Activated CD8-positive, alpha-beta T cell treated with anti-CD3 and anti-CD28 coated beads for 36 hours (primary cell): ENCODE measurements at places on chromosomes 3 and 15. TPM values are rescaled to one million over a fixed set of nuclear protein-coding genes. Genes with fewer than 3 reads are reported as not detected.

DNA sequence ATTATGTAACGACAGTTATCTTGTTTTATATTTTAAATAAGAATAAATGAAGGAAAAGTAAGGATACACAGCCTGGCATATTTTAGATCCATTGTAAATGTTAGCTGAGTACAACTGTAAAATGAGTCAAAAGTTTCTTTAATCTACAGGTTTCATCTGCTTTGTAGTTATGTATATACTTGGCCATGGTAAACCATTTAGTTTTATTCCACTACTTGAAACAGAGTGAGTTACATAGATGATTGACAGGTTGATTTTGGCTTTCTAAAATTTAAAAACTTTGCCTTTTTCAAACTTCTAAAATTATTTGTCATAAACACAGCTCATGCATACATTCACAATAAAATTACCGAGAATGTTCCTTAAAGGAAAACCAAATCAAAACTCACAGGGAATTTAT, 371.2 kb downstream of the ROBO1 start:
- no peak for DNase-seq
- no peaks in the 10 kb centered on the region for H3K27me3 ChIP-seq
- no peaks in the 10 kb centered on the region for H3K4me1 ChIP-seq
- no peaks in the 10 kb centered on the region for H3K36me3 ChIP-seq
- no peak overlapping the region for H3K4me3 ChIP-seq

DNA sequence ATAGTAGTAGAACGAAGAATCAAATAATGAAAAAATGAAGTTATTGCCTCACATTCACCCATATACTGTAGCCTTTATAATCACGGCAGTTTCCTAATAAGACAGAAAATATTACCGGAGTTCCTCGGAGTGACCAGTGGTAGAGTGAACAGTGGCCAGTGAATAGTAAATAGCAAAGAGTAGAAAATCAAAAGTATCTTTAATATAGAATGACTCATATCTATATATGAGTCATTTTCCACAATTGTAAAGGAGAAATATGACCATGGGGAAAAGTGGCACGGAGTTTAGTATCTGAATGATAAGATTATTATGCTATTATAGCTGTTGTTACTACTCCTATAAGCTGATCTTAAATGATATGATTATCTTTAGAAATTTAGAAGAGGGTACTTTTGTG, 38.5 kb downstream of the ZBTB20 start:
- no peaks in the 10 kb centered on the region for H3K27me3 ChIP-seq
- no peak for DNase-seq
- H3K4me3 ChIP-seq, result no peak overlapping the region

DNA sequence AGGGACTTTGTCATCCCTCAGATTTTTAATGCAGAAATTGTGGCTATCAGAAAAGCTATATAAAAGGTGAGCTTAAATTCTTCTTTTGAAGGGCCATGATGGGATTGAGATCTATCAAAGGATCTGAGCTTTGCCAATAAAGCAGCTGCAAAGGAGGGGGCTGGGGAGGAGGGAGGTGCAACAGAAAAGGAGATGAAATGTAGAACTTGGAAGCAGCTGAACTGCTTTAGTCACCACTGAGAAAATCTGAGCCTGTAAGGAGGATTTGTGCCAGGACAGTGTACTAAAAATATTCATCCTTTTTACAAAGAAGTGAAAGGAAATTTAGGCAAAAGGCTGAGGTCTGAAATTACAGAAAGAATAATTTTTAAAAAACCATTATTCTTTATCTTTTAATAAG, 10.4 kb downstream of the TSPAN3 start:
- no peak overlapping the region for H3K4me3 ChIP-seq
- peaks cover 54% of the 10 kb centered on the region for H3K4me1 ChIP-seq
- DNase-seq, result no peak
- no peak overlapping the region for H3K27ac ChIP-seq

- no peak for DNase-seq
- no peaks in the 10 kb centered on the region for H3K27me3 ChIP-seq
- H3K36me3 ChIP-seq, result no peaks in the 10 kb centered on the region
- no peak overlapping the region for H3K4me3 ChIP-seq
These were observed 141.4 kb downstream of the TFG start for GRCh38 chr3:100850701-100851100.

DNA sequence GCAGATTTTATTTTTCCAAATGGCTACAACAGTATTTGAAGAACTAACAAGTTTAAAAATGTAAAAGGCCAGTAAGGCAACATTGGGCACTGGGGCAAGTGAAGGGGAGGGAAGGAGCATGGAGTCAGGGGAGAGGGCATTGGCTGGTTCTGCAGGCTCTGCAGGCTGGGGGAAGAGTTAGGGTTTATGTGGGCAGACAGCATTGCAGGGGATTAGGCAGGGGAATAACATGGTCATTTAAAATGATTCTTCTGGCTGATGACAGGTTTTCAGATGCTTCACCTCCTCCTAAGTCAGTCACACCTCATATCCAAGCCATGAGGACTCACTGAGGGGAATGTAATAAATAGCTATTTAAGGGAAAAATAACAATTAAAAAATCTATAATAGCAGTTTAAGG, 52.6 kb downstream of the BTD start:
- no peak for DNase-seq
- peaks cover 7% of the 10 kb centered on the region for H3K4me1 ChIP-seq
- H3K36me3 ChIP-seq, result peaks cover 12% of the 10 kb centered on the region
- peaks cover 15% of the 10 kb centered on the region for H3K27me3 ChIP-seq

The ZBTB11 gene
- 28.5 TPM for total RNA-seq

The C3orf70 gene
- total RNA-seq, result not detected

The ALDH1L1 gene
- not detected for total RNA-seq

The RTP3 gene
- not detected for total RNA-seq

The NAALADL2 gene
- total RNA-seq, result not detected

The WDR76 gene
- 79.3 TPM for total RNA-seq
